ENCODE measurements at places on chromosomes 6 and 20.

DNA sequence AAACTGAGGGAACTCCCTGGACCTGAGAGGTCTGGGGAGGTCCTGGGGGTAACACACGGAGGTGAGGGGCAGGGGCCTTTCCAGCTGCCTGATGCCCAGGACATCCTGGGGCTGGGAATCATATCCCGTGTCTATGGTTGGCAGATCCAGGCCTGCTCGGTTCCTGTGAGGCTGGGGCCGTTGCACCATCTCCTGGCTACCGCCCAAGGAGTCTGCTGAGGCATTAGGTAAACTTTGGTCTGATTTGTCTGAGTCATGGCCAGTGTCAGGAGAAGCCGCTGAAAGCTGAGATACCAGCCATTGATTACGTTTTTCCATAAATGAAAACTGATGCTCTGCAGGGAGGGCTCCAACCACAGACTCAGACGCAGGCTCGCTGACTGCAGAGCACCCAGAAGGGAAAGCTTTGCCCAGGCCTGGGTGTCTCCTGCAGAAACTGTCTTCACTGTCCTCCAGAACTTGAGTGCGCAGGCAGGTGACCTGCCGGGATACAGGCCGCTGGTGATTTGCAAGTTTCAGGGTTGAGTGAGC lies 14.2 kb downstream of the TRAF3IP2 start:
- DNase-seq: no peak

DNA sequence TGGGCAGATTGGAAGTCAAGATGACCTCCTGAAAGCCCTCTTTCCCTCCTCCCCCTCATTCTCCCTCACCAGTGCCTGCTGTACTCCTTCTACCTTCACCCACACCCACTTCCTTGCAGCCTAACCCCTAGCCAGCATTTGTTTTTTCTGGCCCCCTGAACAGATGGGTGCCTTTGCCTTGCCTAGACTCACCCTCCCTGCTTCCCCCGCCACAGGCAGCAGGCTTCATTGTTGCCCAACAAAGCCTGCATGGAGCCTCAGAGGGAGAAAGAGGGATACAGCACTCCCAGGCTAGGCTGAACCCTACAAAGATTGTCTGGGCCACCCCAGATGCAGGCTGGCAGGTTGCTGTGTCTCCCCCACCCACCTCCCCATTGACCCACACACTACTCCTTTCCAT lies 2.7 kb downstream of the MOCS1 start:
- DNase-seq: no peak

- no peak for DNase-seq
Observed at GRCh38 chr20:50309764-50310672, 119.4 kb downstream of the CEBPB start.

DNA sequence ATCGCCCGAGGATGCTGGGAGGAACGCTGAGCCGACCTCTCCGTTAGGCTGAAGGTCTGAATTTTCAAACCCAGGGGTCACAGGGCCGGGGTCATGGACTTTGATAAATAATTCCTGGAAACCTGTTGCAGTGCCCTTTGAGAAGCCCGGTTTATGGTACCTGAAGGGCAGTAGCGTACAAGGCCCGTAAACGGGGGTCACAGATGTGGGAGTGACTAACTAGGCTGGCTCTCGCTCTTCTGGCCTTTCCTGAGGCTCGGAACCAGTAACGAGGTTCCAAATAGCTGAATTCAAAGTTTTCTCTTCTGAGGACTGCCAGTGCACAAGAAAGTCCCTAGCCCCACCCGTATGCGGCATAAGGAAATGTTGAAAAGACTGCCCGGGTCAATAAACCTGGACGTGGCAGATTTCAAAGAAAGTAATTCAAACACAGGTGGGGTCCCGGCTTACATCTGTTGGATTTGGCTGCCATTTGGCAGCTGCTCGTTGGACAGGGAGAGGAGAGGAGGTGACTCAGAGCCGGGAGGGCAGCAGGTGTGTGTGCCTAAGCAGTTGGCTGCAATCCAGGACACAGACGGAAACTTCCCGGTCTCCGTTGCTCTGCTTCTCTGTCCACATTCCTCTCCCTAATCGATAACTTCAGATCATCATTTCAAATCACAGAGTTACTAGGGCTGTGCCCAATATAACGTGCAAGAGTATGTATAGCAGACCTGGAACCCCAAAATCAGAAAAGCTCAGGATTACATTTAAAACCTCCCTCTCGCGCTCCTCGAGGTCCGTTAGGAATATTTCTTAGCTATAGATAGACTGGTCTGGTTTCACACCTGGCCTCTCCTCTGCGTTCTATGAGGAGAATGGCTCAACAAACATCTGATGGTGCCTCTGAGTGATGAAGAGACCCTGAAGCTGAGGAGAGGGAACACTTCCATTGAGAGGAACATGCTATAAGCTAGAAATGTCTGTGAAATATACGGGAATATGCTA lies 765 bp upstream of the GMDS start:
- DNase-seq: no peak

DNA sequence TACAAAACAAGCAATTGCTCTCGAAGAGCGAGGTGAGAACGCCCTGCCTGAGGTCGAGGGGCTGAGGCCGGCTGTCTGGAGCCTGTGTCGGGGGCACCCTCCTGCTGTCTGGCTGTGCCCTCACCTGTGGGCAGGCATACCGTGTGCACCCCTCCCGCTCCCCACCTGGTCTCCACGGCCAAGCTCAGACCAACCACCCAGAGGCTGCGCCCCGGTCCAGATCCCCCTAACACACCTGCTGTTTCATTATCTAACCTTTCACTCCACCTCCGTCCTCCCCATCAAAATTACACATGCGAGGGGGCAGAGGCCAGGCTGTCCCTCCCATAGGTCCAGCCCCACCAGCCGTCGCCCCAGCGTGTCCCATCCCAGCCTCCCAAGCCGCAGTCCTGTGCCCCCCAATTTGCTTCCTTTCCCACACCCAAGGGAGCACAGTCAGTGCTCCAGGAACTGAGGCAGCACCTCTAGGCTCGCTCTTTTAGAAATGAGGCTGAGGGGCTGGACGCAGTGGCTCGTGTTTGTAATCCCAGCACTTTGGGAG lies 35.2 kb downstream of the NTSR1 start:
- DNase-seq: no peak

- no peak for DNase-seq
Observed at GRCh38 chr6:153058291-153058690, 55.8 kb upstream of the MTRF1L start.

DNA sequence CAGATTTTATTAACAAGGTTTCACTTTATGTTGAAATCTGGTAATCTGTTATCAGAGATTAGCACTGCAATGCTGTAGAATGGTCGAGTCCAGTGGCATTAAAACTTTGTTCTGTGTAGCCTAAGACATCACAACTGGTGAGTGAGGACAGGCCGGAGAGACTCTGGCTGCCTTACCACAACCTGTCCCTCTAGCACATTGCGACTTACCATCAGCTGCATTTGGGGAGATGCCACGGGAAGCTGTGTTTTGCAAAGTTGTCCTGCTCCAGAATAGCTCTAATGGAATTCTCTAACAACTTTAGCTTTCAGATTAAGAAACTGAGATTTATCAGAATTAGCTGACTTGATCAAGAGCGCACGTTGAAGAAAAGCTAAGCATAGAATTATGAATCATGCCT lies 493.3 kb downstream of the MAFB start:
- no peak for DNase-seq

Data from stimulated activated CD8-positive, alpha-beta memory T cell treated with anti-CD3 and anti-CD28 coated beads, Interleukin-7, amount 100 ng/mL, for 24 hours (primary cell).